Activated T-cell treated with anti-CD3 and anti-CD28 coated beads, Interleukin-2, amount 50 U/mL, for 72 hours (primary cell): ENCODE measurements at places on chromosomes 5 and 9. TPM values are rescaled to one million over a fixed set of nuclear protein-coding genes. Genes with fewer than 3 reads are reported as not detected.

DNA sequence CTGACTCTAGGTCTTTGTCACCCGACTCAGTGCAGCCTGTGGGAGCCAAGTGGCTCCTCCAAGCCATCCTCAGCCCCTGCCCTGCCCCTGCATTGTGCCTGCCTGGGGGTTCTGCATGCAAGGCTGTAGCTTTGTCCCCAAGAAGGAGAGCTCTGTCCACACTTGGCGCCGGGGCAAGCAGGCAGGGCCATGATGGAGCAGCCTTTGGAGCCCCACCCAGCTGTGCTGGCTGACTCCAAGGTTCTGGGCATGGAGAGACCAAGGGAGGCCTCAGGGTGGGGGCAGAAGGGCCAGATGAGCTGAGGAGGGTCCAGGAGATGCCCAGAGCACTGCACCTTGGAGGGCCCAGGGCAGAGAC lies 226.2 kb downstream of the CACNA1B start:
- H3K27me3 ChIP-seq, result no peaks in the 10 kb centered on the region
- H3K27ac ChIP-seq, result no peak overlapping the region
- no peaks in the 10 kb centered on the region for H3K36me3 ChIP-seq
- no peak for DNase-seq
- no peak overlapping the region for H3K4me3 ChIP-seq

GRCh38 chr9:112809351-112809848 lies 58.8 kb downstream of the SNX30 start:
- no peaks in the 10 kb centered on the region for H3K4me1 ChIP-seq
- no peak for DNase-seq
- H3K4me3 ChIP-seq, result no peak overlapping the region
- peaks cover 3% of the 10 kb centered on the region for H3K36me3 ChIP-seq
- H3K27ac ChIP-seq, result no peak overlapping the region

DNA sequence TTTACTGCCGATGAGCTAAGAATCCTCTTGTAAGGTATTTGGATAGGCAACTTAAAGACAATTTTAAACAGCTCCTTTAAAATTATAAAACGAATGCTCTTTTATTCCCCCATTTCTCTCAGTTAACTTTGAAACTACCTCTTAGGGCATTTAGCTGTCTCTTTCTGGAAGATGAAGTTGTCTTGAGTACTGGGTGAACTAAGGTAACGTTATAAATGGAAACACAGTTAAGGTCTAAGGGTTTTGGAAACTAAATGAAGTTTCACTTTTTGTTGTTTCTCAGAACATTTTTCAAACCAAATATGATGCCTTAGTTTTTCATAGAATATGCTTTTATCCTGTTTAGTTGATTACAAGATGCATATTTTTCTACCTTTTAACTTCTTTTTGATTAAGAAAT lies 6.8 kb downstream of the UBE2R2 start:
- H3K27ac ChIP-seq, result no peak overlapping the region
- DNase-seq, result no peak

GRCh38 chr9:88978034-88978433 lies 13.2 kb upstream of the S1PR3 start:
- no peak for DNase-seq
- no peaks in the 10 kb centered on the region for H3K36me3 ChIP-seq
- no peak overlapping the region for H3K4me3 ChIP-seq
- no peak overlapping the region for H3K27ac ChIP-seq
- H3K27me3 ChIP-seq, result no peaks in the 10 kb centered on the region
- peaks cover 9% of the 10 kb centered on the region for H3K4me1 ChIP-seq

- DNase-seq, result no peak
- H3K4me3 ChIP-seq, result no peak overlapping the region
- H3K27me3 ChIP-seq, result no peaks in the 10 kb centered on the region
- H3K36me3 ChIP-seq, result no peaks in the 10 kb centered on the region
Observed at GRCh38 chr5:1078206-1078605, 33.7 kb downstream of the SLC12A7 start.

- no peak for DNase-seq
- no peaks in the 10 kb centered on the region for H3K27me3 ChIP-seq
- peaks cover 9% of the 10 kb centered on the region for H3K36me3 ChIP-seq
- H3K4me3 ChIP-seq, result no peak overlapping the region
- peak overlapping the region; percentile 27 for H3K27ac ChIP-seq
Observed at GRCh38 chr5:143064218-143064641, 294.1 kb downstream of the ARHGAP26 start.

GRCh38 chr9:121676926-121677325 lies 25.5 kb downstream of the DAB2IP start:
- no peaks in the 10 kb centered on the region for H3K4me1 ChIP-seq
- no peak overlapping the region for H3K27ac ChIP-seq

- no peak overlapping the region for H3K4me3 ChIP-seq
- H3K4me1 ChIP-seq, result no peaks in the 10 kb centered on the region
- no peak for DNase-seq
- H3K27ac ChIP-seq, result no peak overlapping the region
Observed at GRCh38 chr9:110832926-110833325, 164.3 kb downstream of the MUSK start.

DNA sequence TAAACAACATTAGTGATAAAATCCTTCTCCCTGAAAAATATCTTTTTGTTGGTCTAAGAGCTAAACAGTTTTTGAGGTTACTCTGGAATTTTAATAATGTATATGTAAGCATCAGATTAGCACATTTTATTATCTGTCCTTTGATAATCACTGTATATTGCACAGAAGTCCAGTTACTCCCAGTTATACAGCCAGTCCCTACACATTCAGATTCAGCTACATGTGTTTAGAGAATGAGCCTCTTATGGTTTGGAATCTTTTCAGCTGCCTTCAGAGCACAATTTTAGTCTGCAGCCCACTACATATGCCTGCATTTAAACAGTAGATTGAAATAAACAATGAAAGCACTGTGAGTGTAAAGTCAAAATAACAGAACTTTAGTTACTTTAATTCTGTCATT lies 438.2 kb downstream of the ARHGEF28 start:
- H3K27ac ChIP-seq, result no peak overlapping the region
- no peaks in the 10 kb centered on the region for H3K4me1 ChIP-seq
- no peak overlapping the region for H3K4me3 ChIP-seq
- no peak for DNase-seq
- no peaks in the 10 kb centered on the region for H3K36me3 ChIP-seq

- no peak overlapping the region for H3K4me3 ChIP-seq
- H3K27me3 ChIP-seq, result peaks cover 5% of the 10 kb centered on the region
- no peaks in the 10 kb centered on the region for H3K4me1 ChIP-seq
Observed at GRCh38 chr5:180323160-180323559, 30.0 kb downstream of the GFPT2 start.

The ECSCR gene
- total RNA-seq, result 1.4 TPM

The PCDHB16 gene
- total RNA-seq, result not detected

The PCDHB10 gene
- total RNA-seq, result not detected

The PCDHGB1 gene
- 0.19 TPM for total RNA-seq

The BAAT gene
- total RNA-seq, result 0.24 TPM

The NMUR2 gene
- not detected for total RNA-seq

The KCNIP1 gene
- not detected for total RNA-seq

The EFNA5 gene
- total RNA-seq, result not detected

The DMRT3 gene
- not detected for total RNA-seq

The SPINK13 gene
- total RNA-seq, result not detected

The ARID3C gene
- total RNA-seq, result 0.16 TPM

The ITK gene
- 289 TPM for total RNA-seq
